ENCODE measurements at places on chromosomes 5 and 9. TPM values are rescaled to one million over a fixed set of nuclear protein-coding genes. Genes with fewer than 3 reads are reported as not detected.

GRCh38 chr5:71886406-71886805, 167.3 kb downstream of the CARTPT start:
- no peak for DNase-seq

- DNase-seq = no peak
Observed at GRCh38 chr5:90093751-90094485, 315.6 kb downstream of the CETN3 start.

DNA sequence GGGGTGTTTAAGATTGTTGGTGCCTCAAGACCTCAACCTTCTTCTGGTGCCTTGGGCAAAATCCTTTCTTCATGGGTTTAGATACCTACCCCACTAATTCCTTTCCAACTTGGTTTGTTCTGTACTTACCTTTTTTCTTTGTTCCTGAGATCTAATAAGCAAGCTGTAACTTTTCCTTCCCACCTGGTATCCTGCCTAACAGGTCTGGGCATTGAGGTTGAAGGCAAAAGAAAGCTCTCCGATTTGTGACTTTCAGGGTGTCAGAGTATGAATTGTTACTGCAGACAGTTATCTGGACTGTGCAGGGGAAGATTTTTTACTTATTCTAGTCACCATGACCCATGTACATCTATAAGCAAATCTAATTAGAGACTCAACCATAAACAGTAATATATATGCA, 162.6 kb upstream of the DMRT1 start:
- no peak for DNase-seq

The FOXI1 gene
- total RNA-seq = not detected
